Fibroblast of skin of abdomen (primary cell): ENCODE measurements at places on chromosomes 7 and 10.

DNA sequence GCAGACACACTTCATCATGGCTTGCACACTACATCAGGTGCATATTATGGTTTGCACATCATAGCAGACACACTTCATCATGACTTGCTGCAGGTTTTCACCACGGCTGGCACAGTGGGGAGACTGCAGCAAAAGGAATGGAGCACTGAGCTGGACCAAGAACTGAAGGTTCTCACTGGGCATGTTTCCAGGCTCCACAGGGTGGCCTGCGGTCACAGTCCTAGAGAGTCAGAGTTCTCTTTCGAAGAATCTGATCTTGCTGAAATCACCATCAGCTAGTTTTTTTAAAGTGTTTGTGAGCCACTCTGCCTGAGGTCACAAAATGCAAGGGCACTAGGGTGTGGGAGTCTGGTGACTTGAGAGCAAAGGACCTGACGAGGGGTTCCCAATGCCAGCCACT is 140.4 kb upstream of the NPY start:
- no peak for DNase-seq

DNA sequence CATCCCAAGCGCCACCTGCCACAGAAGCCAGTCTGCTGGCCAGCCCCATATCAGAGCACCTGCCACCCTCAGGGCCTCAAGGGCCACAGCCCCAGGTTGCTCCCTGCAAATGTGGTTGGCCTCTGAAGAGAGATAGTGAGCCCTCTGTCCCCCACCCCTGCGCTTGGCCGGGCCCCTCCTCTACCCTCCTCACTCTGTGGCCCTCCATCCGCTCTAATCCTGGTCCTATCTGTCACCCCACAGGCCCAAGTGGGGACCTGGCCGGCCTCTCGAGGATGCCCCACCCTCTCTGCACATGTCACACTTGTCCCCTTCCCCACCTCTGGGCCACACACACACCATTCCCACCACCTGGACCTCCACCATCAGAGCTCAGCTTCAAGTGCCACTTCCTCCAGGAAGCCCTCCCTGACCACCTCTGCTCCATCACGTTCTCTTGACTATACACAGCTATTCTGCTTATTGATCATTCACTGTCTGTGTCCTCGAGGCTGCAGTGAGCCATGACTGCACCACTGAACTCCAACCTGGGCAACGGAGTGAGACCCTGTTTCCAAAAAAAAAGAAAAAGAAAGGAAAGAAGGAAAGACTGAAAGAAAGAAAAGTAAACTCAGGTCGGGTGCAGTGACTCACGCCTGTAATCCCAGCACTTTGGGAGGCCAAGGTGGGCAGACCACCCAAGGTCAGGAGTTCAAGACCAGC is 42.4 kb downstream of the TNRC18 start:
- DNase-seq = no peak

GRCh38 chr7:87328281-87328680 is 17.2 kb upstream of the CROT start:
- DNase-seq = no peak

- no peak for DNase-seq
Observed at GRCh38 chr10:79269969-79270368, 77.3 kb upstream of the PPIF start.

GRCh38 chr10:47370878-47371277 is 13.2 kb downstream of the ZNF488 start:
- DNase-seq = no peak

- no peak for DNase-seq
Observed at GRCh38 chr7:18877874-18878273, 239.6 kb downstream of the TWIST1 start.

DNA sequence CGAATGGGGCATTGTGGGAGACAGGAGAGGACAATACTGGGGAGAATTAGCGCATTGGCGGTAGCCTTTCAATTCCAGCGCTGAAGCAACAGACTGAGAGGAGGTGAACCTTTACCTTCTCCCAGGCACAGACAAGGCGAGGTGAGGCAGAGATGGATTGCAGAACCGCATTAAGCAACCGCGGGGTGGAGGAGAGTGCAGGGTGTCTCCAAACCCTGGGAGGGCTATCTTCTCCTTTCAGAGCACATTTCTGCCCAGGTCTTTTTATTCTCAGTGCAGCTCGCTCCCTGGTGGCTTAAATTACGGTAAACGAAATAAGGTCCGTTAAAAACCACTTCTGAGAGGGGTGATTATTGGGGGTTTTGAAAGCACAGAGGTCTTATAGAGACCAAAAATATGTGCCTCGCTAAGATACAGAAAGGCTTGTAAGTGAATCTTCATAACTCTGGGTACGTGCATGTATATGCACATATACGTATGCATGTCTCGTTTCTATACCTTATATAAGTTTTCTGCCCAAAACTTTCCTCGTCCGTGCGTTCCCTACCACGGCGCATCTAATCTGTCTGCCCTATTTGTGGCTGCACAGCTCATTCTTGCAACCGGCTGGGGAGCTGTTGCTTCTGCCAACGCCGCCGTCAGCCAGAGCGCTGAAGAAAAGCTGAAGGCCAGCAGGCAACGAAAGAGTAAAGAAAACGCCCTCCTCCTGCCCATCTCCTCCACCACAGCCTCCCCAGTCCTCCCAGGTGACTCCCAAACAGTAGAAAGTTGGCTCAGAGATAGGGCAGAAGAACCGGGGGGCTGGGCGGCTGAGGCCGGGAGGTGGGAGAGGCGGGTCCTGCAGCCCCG is 895 bp upstream of the ZNF804B start:
- peak; percentile 20 for DNase-seq

DNA sequence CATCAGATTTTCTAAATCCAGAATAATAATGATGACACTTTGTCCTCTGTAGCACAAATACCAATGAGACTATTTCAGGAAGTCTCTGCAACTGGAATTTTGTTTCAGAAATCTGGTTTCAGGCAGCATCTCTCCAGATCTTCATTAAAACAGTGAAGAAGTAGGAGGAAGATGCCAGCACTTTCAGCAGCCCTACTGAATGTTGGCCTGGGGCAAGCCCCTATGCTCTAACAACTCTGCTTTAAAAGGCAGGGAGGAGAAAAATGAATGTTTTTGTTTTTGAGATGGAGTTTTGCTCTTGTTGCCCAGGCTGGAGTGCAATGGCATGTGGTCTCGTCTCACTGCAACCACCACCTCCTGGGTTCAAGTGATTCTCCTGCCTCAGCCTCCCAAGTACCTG is 7.2 kb upstream of the CAV1 start:
- DNase-seq = no peak

GRCh38 chr7:55265836-55266642 is 99.1 kb upstream of the LANCL2 start:
- no peak for DNase-seq

- no peak for DNase-seq
Observed at GRCh38 chr7:157430721-157431120, 93.9 kb downstream of the DNAJB6 start.

GRCh38 chr10:104127411-104127810 is 5.4 kb downstream of the SFR1 start:
- DNase-seq = no peak

GRCh38 chr7:38461887-38462286 is 169.3 kb downstream of the AMPH start:
- no peak for DNase-seq

DNA sequence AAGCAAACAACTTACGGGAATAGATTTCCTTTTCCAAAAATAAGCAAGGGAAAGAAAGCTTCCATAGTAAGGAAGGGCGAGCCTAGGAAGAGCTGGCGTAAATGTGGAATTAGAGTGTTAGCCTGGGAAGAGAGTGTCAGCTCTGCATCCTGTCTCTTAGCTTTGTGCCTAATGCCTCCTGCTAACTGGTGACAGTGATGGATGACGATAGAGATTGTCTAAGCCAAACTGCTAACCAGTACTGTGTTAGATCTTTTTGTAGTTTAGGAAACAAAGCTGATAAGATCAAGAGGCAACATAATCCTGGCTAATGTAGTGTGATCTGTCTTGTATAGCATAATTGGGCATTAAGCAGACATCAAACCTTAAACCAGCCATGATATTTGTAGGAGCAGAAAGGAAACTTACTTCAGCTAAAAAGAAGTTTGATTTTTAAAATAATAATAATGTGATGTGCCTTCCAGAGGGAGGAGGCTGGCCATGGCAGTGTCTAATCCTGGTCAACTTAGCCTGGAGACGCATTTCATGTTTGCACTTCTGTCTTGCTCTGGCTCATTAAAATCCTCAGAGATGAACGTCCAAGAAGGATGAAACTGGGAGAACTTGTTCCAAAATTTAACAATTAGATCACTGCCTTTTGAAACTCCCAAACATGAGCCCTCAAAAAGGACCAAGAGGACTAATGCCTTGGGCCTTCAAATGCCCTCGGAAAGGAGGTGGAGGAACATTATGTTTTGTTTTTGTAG is 85.1 kb downstream of the FAM204A start:
- DNase-seq = no peak

- DNase-seq = no peak
Observed at GRCh38 chr10:69315100-69315542, 36.8 kb downstream of the HK1 start.

DNA sequence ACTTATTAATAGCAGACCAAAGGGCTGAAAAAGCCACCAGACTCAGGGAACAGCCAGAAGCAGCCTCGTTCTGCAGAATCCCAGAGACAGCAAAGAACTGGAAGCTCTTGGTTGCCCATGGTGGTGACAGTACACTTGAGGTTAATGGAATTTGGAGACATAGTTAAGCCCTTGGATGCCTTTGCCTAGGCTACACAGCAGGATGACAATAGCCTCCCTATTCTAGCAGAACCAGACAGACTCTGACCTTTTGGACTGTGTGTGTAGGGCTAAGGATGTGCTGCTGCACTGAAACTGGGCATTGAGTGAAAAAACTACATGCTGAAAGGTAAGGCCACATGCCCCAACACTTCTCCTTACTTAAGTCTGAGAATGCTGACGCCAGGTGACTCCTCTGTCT is 22.7 kb downstream of the OTUD1 start:
- DNase-seq = no peak

- DNase-seq = peak; percentile 86
Observed at GRCh38 chr10:70786799-70787415, 1.7 kb upstream of the TBATA start.
